Left ventricle myocardium inferior (tissue), 1 donor: ENCODE measurements at places on chromosomes 12 and 14.

GRCh38 chr12:96500693-96501092 is 11.3 kb downstream of the CFAP54 start:
- DNase-seq: no peak

- DNase-seq: no peak
Observed at GRCh38 chr12:120144215-120144614, 27.7 kb upstream of the RAB35 start.

DNA sequence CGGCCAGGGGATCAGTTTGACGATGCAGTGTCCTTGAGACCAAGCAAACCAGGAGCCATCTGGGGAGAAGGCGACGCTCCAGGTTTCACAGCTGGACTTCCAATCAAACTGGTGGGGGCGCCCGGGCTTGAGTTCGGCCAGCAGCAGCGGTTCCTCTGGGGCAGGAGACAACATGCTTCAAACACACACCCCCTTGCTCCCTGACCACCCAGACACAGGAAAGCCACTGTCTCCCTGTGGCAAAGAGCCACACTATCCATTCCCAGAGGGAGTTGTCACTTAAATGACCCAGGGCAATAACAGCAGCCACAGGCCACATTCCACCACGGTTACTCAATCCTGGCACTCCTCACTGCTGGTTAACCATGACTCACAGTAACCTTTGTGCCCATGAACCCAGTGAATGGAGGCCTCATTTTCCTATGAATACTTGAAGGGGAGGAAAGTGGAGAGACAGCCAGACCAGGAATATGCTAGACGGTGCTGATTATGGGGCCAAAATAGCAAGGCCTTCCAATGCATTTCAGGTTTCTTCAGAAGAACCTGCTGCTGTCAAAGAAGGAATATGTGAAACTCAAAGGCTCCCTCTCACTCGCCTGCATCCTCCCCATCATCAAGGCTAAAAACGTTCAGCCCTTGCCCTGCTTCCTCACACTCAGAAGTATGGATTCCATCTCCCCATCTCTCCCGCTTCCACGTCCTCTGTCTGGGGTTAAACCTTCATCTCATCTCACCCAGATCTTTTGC is 8.5 kb downstream of the WSB2 start:
- peak; percentile 72 for DNase-seq

DNA sequence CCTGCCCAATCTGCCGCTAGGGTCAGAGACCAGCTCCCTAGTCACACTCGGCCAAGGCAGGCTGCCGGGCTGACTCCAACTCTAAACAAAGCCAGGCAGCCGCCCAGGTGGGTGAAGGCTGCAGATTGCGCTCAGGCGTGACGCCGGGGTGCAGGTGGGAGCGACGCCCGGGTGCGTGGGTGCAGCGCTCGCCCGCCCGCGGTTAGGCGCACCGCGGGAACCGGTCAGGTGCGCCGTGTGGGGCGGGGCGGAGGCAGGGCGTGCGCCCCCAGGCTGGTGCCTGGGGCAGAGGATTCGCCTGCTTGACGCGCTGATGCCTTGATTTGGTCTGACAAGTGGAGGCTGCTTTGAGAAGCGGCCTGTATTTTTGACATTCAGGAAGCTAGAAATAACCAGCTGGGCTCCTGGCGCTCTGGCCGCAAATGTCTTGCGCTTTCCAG is 126.7 kb upstream of the HIF1A start:
- peak; percentile 39 for DNase-seq

- no peak for DNase-seq
Observed at GRCh38 chr14:54135804-54136280, 179.2 kb upstream of the BMP4 start.

GRCh38 chr14:88003425-88003824 is 1.5 kb upstream of the GPR65 start:
- DNase-seq: no peak

GRCh38 chr12:118102609-118103008 is 1.2 kb downstream of the VSIG10 start:
- DNase-seq: no peak

DNA sequence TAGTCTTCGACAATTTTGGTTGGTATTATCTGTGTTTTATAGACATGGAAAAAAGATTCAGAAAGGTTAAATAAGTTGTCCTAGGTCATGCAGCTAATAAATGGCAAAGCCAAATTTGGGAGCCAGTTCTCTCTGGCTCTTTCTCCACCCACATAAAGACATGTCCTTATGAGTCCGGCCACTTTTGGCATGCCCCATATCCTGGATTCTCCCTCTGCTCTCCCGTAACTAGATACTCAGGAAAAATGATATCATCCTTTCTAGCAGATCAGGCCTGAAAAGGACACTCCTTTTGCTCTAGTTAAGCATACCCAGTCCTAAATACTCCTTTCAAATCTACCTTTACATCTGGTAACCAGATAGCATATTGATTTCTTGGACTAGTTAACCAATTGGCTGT is 64.4 kb downstream of the TTLL5 start:
- peak; percentile 39 for DNase-seq

DNA sequence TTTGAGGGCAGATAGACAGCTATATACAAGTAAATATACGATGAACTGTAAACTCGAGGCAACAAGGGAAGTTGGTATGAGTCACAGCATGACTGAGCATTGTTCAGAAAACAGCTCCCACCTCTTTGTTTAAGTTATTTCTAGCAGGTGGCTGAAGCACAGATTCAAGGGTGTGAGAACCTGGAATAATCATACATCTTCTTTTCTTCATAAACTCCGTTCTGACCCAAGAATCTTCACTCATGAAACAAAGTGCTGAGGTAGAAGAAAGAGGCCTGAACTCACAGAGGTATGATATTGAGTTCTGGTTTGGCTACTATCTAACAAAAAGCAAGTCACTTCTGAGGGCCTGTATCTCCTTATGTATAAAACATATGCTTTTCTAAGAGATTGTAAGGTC is 364.1 kb upstream of the KITLG start:
- DNase-seq: no peak

- DNase-seq: no peak
Observed at GRCh38 chr12:47832263-47832933, 12.7 kb upstream of the HDAC7 start.

- DNase-seq: no peak
Observed at GRCh38 chr14:73237219-73237785, at the start of gene PAPLN. TSS of gene PAPLN (plus strand) at chr14:73237506. CDS start at chr14:73239779, 2,273 bp downstream.

- peak; percentile 64 for DNase-seq
Observed at GRCh38 chr12:124713041-124713435, 145.6 kb upstream of the NCOR2 start.

GRCh38 chr12:26823390-26823789 is 9.6 kb downstream of the ITPR2 start:
- no peak for DNase-seq

DNA sequence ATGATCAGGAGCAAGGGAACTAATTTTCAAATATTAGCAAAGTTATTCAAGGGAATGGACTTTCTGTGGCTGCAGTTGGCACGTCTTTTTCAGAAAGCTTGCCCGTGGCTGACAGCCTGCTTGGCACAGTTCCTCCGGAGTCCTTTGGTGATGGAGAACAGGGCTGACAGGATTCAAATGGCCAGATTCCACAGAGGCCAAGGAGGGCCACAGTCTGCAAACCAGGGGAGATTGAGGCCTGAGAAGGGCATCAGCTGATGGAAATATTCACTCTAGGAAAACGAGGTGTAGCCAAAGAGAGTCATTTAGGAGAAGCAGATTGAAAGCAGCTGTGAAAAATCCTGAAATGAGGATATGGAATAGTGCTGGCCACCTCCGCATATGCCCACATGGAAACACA is 178.3 kb downstream of the EMP1 start:
- DNase-seq: no peak

DNA sequence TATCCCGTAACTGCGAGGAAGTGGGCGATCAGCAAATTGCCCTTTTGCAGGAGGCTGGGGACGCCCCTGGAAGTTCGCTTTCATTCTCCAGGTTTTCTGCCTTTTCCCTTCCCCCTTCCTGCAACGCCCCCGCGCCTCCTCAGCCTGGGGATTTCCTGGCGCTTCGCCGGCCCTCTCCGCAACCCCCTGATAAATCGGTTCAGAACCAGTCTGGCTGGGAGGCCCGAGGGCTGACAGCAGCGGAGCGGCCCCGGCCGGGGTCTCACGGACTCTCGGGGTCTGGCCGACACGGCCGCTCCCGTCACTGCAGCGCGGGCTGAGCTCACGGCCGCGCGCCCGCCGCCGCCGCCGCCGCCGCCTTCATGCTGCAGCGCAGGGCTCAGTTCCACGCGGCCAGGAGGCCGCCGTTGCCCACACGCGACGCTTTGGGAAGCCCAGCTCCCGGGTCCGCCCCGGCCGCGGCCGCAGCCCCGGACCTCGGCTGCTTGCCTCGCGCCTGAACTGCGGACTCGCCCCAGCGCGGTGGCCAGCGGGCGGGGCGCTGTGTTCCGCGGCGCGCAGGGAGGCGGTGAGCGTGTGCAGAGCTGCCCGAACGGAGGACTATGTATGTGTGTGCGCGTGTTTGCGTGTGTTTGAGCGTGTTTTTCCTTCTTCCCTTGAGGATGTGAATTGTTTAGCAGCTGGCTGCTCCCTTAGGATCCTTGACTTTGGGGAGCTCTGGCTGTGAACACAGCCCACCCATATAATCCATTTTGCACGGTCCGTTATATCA is at the start of gene LRFN5:
Gene LRFN5, plus strand, starts transcription at position 345 of the 772 bp plus-strand sequence.
- DNase-seq: peak; percentile 43

DNA sequence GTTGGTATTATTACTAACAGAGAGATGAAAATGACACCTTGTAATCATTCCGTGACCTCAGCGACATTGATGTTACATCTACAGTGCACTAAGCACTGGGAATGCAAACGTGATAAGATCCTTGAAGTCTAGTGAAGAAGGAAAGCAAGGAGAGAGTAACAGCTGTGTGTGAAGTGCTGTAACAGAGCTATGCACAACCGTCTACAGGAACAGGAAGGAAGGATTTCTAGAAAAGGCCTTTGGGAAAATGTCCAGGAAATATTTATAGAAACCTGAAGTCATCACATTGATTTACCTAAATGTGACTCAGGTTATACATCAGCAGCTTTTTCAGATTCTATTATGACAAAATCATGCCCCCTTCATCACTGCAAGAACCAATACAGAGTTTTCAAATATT is 304.2 kb upstream of the AMIGO2 start:
- DNase-seq: no peak

- no peak for DNase-seq
Observed at GRCh38 chr12:46998811-46999368, 80.5 kb upstream of the PCED1B start.

DNA sequence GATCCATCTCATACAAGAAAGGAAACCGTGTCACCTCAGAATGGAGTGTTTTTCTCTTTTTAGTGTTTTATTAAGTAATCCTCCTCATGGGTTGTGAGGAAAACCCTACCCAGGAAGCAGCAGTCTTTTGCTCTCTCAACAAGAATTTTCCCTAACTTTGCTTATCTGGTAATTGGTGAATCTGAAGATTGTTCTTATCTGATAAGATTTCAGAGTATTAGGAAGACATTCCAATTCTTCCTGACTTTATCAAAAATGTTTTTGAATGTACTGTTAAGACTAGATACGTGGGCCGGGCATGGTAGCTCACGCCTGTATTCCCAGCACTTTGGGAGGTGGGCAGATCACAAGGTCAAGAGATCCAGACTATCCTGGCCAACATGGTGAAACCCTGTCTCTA is 86.0 kb downstream of the PHLDA1 start:
- no peak for DNase-seq

DNA sequence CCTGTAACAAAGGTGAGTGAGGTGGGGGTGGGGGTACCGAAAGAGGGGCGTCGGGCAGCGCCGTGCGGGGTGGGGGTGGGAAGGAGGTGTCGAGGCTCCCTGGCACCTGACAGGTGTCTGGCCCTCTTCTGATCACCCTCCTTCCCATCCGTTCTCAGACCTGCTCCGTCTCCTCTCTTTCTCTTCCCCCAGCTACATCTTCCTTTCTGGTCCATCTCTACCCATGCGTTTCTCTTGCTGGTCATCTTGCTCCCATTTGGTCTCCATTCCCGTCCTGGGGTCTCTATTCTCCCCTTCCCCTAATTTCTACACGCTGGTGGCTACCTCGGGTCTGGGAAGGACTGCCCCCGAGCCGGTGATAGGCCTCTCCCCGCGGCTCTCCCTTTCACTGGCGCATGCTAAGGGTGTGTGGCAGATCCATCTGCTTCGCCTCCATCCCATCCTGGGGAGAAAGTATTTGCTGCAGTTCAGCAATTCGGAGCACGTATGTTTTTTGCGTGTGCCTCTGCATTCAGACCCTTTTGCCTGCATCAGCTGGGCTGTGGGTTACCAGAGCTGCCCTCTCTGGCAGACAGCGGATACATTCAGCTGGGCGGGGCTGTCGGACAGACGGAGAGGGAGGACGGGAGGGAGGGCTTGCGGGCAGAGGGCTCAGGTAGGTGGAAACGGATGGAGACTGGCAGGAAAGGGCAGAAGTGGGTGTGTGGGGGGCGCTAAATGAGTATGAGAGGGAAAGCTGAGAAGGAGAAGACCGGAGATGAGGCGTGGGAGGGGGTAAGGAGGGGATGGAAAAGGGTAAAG is 730 bp downstream of the CLSTN3 start:
- DNase-seq: peak; percentile 33

- no peak for DNase-seq
Observed at GRCh38 chr12:40614923-40615322, 77.3 kb upstream of the CNTN1 start.

DNA sequence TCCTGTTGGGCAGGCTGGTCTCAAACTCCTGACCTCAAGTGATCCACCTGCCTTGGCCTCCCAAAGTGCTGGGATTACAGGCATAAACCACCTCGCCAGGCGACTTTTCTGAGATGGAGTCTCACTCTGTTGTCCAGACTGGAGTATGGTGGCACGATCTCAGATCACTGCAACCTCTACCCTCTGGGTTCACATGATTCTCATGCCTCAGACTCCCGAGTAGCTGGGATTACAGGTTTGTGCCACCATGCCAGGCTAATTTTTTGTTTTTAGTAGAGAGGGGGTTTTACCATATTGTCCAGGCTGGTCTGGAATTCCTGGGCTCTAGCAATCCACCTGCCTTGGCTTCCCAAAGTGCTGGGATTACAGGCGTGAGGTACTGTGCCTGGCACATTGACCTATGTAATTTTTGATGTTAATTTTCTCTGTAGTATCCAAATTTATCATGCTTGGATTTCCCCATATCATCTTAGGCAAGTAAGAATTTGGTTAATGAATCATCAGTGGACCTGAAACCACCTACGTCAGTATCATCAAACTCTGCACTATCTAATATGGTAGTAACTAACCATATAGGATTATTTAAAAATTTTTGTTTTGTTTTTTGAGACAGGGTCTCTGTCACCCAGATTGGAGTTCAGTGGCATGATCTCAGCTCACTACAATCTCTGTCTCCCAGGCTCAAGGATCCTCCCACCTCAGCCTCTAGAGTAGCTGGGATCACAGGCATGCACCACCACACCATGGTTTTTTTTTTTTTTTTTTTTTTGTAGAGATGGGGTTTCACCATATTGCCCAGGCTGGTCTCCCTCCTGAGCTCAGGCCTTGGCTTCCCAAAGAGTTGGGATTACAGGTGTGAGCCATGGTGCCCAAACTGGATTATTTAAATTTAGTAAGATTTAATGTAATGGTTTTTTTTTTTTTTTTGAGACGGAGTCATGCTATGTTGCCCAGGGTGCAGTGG is 11.9 kb upstream of the ATP5F1B start:
- no peak for DNase-seq

GRCh38 chr12:86634456-86635410 is 378.5 kb upstream of the MGAT4C start:
- no peak for DNase-seq
